ENCODE measurements at places on chromosomes 6 and 20.

- H3K27ac ChIP-seq: no peak overlapping the region
- no peaks in the 10 kb centered on the region for H3K27me3 ChIP-seq
- H3K36me3 ChIP-seq: no peaks in the 10 kb centered on the region
- no peak overlapping the region for H3K4me3 ChIP-seq
- no peak for DNase-seq
These were observed 137.7 kb upstream of the C6orf118 start for GRCh38 chr6:165447141-165447540.

DNA sequence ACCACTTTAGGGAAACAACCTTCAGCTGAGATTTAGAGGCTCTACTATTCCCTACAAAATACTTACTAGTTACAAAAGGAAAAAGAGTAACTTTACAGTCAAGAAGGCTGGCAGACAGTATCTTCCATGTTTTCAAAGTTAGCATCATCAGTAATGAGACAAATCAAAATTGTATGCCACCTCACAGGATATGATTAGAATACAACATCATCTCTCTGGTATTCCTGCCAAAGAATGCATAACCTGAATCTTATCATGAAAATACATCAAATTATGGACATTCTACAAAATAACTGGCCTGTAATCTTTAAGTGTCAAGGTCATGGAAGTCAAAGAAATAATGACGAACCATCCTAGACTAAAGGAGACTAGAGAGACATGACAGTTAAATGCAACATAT is 38.4 kb downstream of the CDK5RAP1 start:
- H3K27me3 ChIP-seq: no peaks in the 10 kb centered on the region
- H3K4me3 ChIP-seq: no peak overlapping the region
- H3K4me1 ChIP-seq: no peaks in the 10 kb centered on the region

DNA sequence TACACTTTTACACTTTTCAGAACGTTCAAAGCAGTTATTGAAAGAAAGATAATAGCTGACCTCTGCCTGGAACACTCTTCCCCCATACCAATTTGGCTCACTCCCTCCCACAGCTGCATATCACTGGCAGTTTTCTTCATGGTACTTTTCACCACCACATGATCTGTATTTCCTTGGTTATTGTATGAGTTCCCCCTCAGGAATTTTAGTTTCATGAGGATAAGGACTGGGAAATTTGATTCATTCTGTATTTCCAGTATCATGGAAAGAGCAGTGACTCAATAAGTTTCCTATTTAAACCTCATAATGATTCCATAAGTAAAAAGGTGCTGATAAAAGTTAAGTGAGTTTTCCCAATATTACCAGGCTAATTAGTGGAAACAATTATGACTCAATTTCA is 16.0 kb downstream of the HTR1B start:
- H3K36me3 ChIP-seq: no peaks in the 10 kb centered on the region
- H3K27ac ChIP-seq: no peak overlapping the region
- H3K27me3 ChIP-seq: no peaks in the 10 kb centered on the region
- no peak overlapping the region for H3K4me3 ChIP-seq

GRCh38 chr20:5480824-5481600 is 164.3 kb upstream of the PROKR2 start:
- no peak overlapping the region for H3K27ac ChIP-seq
- no peaks in the 10 kb centered on the region for H3K4me1 ChIP-seq
- no peaks in the 10 kb centered on the region for H3K27me3 ChIP-seq
- no peaks in the 10 kb centered on the region for H3K36me3 ChIP-seq
- no peak overlapping the region for H3K4me3 ChIP-seq
- DNase-seq: no peak

GRCh38 chr6:82227770-82228169 is 19.8 kb downstream of the IBTK start:
- H3K4me3 ChIP-seq: no peak overlapping the region
- no peak for DNase-seq
- H3K27ac ChIP-seq: no peak overlapping the region
- H3K27me3 ChIP-seq: no peaks in the 10 kb centered on the region

- H3K4me1 ChIP-seq: no peaks in the 10 kb centered on the region
- no peaks in the 10 kb centered on the region for H3K36me3 ChIP-seq
- no peak for DNase-seq
These were observed 218.6 kb upstream of the PMEPA1 start for GRCh38 chr20:57928181-57928967.

- H3K36me3 ChIP-seq: no peaks in the 10 kb centered on the region
- no peak for DNase-seq
- H3K27me3 ChIP-seq: no peaks in the 10 kb centered on the region
- H3K27ac ChIP-seq: no peak overlapping the region
- H3K4me3 ChIP-seq: no peak overlapping the region
These were observed 289.2 kb downstream of the CD83 start for GRCh38 chr6:14406614-14407331.

DNA sequence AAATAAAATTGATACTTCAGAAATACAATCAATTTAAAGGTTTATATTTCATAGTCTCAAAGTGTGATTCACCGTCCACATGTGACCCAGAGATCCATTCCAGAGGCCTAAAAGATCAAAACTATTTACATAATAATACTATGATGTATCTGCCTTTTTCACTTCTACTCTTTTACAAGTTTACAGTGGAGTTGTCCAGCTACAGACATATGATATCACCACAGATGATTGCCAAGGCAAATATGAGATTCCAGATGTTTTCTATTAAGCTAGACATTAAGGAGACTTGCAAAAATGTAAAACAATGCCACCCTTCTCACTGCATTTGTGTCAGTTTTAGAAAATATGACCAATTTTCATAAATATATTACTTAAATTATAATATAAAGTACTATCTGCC is 443.7 kb downstream of the GJA1 start:
- no peaks in the 10 kb centered on the region for H3K4me1 ChIP-seq
- H3K36me3 ChIP-seq: no peaks in the 10 kb centered on the region
- no peak for DNase-seq

- H3K4me3 ChIP-seq: no peak overlapping the region
- peaks cover 4% of the 10 kb centered on the region for H3K4me1 ChIP-seq
- H3K36me3 ChIP-seq: no peaks in the 10 kb centered on the region
- no peak for DNase-seq
- no peaks in the 10 kb centered on the region for H3K27me3 ChIP-seq
These were observed 484.0 kb upstream of the SOX4 start for GRCh38 chr6:21109391-21110178.

GRCh38 chr20:43824309-43825050 is 90.2 kb upstream of the TOX2 start:
- DNase-seq: no peak
- H3K27ac ChIP-seq: no peak overlapping the region
- H3K36me3 ChIP-seq: no peaks in the 10 kb centered on the region
- H3K27me3 ChIP-seq: no peaks in the 10 kb centered on the region
- H3K4me3 ChIP-seq: no peak overlapping the region

GRCh38 chr6:52724042-52724405 is 39.3 kb downstream of the GSTA2 start:
- peak; percentile 37 for DNase-seq
- no peaks in the 10 kb centered on the region for H3K27me3 ChIP-seq
- H3K36me3 ChIP-seq: no peaks in the 10 kb centered on the region
- H3K4me1 ChIP-seq: no peaks in the 10 kb centered on the region
- peak overlapping the region; percentile 77 for H3K27ac ChIP-seq

DNA sequence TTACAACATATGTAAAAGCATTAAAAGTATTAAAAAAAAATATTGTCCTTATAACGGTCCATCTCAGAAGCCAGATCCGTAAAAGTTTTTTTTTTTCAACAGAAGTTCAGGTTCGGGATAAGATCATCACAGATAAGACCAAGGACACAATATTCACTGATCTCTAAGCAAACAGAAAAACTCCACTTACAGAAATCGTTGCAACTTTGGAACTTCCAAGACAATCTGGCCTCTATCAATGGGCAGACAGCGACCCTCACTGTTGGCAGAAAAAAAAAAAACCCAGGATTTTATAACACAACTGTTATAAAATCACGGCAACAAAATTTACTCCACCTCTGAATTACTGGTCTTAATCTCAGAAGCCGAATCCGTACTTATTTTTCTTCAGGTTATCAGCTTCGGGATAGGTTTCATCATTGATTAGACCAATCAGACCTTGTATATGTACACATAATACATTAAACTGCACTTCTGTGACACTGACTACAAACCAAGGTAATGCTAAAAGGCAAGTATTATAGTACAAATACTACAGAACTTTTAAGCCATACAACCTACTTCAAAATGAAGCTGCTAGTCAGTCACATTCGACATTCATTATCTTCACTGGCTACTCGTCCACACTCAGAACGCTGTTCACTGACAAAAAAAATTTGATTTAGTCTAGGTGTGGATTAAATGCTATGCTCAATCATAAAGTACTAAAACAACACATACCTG is 34.7 kb upstream of the SYNCRIP start:
- no peaks in the 10 kb centered on the region for H3K27me3 ChIP-seq
- H3K36me3 ChIP-seq: no peaks in the 10 kb centered on the region
- H3K4me1 ChIP-seq: peaks cover 15% of the 10 kb centered on the region
- H3K27ac ChIP-seq: peak overlapping the region; percentile 89
- H3K4me3 ChIP-seq: peak overlapping the region; percentile 82

- H3K4me3 ChIP-seq: no peak overlapping the region
- no peak for DNase-seq
- H3K4me1 ChIP-seq: peaks cover 58% of the 10 kb centered on the region
- H3K36me3 ChIP-seq: no peaks in the 10 kb centered on the region
These were observed 3.1 kb upstream of the POU3F2 start for GRCh38 chr6:98831057-98831958.

GRCh38 chr6:37820718-37821079 is 1.2 kb downstream of the ZFAND3 start:
- H3K36me3 ChIP-seq: no peaks in the 10 kb centered on the region
- H3K4me1 ChIP-seq: peaks cover 15% of the 10 kb centered on the region
- H3K27ac ChIP-seq: peak overlapping the region; percentile 90
- H3K4me3 ChIP-seq: peak overlapping the region; percentile 79
- DNase-seq: no peak
- H3K27me3 ChIP-seq: no peaks in the 10 kb centered on the region

DNA sequence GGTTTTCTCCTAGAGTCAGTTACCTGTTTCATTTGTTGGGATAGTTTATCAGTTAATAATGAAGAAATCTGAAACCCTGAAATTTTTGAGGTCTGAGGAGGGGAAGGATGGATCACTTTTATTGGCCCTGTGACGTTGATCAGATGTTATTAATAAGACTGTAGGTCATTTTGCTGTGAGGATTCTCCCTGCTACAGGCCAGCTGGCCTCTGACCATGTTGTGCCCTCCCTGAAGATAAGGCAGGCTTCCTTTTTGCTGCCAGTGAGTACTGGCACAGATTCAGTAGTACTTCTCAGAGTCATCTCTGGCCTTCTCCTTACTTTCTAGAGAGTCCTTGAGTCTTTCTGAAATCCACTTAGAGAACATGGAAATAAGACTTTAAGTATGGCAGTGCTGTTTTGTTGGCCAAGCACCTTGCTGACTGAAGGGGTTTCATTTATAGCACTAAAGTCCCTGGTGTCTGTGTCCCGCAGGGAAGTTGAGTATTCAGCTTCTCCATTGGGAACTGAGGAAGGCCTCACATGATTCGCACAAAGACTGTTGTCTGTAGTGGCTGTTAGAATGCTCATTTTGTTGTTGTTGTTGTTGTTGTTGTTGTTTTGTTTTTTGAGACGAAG is 202.6 kb downstream of the DTNBP1 start:
- DNase-seq: no peak
- H3K36me3 ChIP-seq: no peaks in the 10 kb centered on the region

GRCh38 chr20:32506721-32507120 is 78.4 kb downstream of the NOL4L start:
- no peak for DNase-seq
- H3K4me3 ChIP-seq: no peak overlapping the region
- no peak overlapping the region for H3K27ac ChIP-seq

DNA sequence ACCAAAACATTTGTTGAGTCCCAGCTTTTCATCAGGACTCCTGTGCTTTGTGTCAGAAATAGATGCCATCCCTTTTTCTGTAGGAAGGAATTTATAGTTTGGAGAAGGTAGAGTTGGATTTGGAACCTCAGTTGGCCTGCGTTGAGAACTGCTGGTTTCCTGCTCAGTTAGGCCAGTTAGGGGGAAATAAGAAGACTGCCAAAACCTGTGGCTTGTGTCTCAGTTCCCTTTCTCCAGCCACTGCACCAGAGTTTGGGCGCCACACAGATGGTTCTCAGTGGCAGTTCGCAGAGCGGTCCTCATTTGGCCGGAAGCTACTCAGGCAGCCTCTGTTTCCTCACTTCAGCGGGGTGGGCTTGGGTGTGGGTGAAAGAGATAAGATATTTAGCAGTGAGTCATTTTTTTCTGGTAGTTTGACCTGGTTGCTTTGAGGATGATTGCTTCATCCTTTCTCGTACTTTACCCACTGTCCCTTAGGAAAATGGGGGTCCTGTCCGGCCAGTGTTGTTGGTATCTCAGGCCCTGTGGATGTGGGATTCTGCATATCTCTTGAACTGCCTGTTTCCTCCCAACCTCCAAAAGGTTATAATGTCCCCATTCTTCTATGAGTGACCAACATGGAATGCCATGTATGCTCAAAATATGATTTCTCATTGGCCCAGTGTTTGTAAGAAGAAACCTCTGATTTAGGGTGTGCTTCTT is 53.7 kb downstream of the JARID2 start:
- no peak overlapping the region for H3K27ac ChIP-seq
- H3K36me3 ChIP-seq: no peaks in the 10 kb centered on the region
- peak; percentile 48 for DNase-seq
- no peaks in the 10 kb centered on the region for H3K4me1 ChIP-seq
